ENCODE measurements at places on chromosomes 2 and 18.

GRCh38 chr2:221100467-221101089 lies 471.5 kb downstream of the EPHA4 start:
- no peak for DNase-seq

DNA sequence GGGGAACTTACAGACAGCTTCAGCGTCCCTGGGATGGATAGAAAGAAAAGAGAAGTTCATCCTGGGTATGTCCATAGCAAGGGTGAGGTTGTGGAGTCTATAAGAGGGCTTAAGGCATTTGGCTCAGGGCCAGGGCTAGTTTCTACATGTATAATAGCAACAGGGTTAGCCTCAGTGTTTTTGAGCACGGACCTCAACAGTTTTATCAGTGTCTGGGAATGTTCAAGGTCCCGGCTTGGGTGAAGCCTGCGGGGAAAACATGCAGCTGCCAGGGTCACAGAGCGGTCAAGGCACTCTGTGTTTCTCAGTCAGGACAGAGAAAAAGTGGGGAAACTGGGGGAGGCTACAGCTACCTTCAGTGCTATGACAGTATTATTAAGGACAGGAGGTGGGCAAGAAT lies 427.7 kb upstream of the HS6ST1 start:
- peak; percentile 44 for DNase-seq

- DNase-seq: peak; percentile 24
These were observed 371.5 kb downstream of the LNPK start for GRCh38 chr2:175630280-175631244.

GRCh38 chr2:20366672-20367116 lies 16.1 kb upstream of the PUM2 start:
- DNase-seq: no peak

- DNase-seq: no peak
These were observed 235.0 kb downstream of the CAMKMT start for GRCh38 chr2:44596537-44597320.

DNA sequence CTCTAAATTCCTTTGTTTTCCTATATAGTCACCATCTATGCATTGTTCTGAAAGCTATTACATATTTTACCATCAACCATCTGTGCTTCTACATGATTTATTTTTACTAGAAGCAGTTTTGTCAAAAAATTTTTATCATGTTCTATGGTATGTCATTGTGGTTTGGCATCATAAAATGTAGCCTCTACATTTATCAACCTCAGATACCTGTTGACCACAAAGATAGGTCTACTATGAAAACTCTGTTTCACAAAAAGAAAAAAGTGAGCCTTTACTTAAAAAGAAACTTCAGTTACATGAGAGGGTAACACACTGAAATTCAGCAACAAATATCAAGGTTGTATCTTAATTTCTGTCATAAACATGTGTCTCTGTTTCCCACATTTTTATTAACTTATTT lies 3.7 kb downstream of the BCL2 start:
- no peak for DNase-seq

Data from MV-4-11 (cell line).